ENCODE measurements at places on chromosomes 7 and 10. TPM values are rescaled to one million over a fixed set of nuclear protein-coding genes. Genes with fewer than 3 reads are reported as not detected.

Gene MSMB
- polyA plus RNA-seq = 0.25 TPM

- DNase-seq = no peak
Measured at GRCh38 chr7:70241536-70242175, 643.4 kb downstream of the AUTS2 start.

- DNase-seq = no peak
Measured at GRCh38 chr7:83633516-83633915, 15.4 kb downstream of the SEMA3E start.

DNA sequence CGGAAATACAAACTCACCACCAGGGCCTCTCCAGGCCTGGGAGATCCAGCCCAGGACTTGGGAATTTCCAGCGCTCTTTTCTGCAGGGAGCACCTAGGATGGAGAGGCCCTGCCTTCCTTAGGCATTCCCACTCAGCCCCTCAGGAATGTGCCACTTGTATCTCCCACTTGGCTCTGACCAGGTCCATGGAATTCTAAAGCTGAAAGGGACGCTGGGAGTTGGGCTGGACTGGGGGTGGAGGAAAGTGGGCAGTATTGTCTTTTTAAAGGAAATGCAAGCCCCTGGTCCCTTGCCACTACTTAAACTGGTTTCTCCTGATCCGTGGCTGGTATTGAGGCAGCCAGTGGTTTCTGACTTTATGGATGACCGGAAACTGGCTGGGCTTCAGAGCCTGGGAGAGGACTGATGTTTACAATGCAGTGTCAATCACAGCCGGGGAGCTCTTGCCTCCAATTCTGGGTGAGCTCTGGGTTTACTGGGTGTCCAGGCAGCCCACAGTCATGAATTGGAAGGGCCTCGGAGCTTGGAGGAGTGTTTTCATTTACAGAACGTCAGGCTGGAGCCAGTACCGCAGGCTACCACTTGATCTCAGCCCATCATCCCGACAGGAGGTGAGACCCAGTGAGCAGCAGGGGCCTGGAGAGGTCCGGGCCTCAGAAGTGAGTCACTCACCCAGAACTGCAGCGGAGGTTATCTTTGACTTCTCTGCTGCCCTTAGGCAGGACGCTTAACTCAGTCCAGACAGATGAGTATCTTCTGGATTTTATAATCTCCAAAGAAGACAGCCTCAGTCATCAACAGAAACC, 27.3 kb downstream of the AGAP3 start:
- DNase-seq = no peak

DNA sequence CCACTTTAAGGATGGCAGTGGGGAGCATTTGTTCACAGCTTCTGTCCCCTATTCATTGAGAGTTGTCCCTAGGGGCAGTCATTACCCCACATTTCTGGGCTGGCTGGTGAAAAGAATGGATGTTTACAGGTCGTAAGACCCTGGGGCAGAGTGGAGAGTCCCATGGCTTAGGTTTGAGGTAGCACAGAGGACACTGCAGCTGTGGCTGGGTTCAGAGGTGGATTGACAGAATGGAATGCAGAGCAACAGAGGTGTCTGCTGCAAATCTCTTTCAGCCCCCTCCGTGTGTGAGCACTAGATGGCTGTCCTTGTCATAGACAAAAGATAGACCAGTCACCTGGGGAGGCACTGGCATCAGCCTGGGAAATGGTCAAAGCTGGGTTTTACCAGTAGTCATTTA, 141.9 kb downstream of the CACNB2 start:
- no peak for DNase-seq

Gene ARHGAP19
- 17.2 TPM for polyA plus RNA-seq

GRCh38 chr10:117348236-117348635, 27.0 kb downstream of the PDZD8 start:
- no peak for DNase-seq

Gene GPR15LG
- 1.4 TPM for polyA plus RNA-seq
